ENCODE measurements at places on chromosomes 4 and X.

GRCh38 chrX:3509934-3510333, 163.5 kb upstream of the MXRA5 start:
- no peak for DNase-seq

- no peak for DNase-seq
These were observed 81.1 kb downstream of the DLG3 start for GRCh38 chrX:70525733-70526132.

DNA sequence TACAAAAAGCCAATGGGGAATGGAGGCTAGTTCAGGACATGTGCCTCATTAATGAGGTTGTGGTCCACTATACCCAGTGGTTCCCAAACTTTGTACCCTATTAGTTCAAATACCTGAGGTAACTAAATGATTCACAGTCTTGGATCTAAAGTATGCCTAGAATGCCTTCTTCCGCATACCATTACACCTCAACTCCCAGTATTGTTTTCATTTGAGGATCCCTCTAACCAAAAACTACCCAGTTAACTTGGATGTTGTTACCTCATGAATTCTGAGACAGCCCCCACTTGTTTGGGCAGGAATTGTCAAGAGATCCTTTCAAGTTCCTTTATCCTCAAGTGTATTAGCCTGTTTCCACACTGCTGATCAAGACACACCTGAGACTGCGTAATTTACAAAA, 439.2 kb downstream of the PCDH10 start:
- no peak for DNase-seq

GRCh38 chrX:15786915-15787314, 3.4 kb upstream of the ZRSR2 start:
- DNase-seq = no peak

DNA sequence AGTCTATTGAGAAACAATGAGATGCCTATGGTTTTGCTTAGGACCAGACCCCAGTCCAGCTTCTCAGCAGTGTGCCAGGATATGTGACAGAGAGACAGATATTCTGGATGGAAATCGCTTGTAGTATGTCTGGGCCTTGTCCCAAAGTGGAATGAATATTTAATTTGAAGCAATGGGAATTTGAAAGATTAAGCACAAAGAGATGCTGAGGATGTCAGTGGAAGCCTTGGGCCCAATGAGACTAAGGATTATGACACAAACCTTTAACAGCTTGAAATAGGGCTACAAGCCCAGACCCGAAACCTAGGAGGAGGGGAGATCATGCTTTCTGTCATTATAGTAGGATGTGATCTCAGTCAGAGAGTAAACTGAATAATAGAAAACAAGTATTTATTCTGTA, 459.2 kb downstream of the FAT4 start:
- DNase-seq = no peak

DNA sequence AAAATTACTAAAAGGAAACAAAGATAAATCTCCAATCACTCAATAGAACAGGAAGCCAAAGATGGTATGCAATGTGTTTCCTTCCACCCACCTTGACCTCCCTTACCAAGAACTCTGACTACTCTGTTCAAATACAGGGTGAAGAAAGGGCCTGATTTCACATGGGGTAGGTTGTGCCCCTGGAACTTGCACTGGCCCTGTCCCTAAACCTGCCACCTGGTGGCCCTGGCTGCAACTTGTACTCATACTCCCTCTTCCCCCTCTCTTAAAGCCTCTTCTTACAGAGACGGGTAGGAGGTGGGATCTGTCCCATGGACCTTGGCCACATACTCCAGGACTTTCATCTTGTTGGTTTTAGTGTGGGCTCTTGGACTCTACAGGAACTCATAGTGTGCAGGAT, 17.3 kb upstream of the TMEM185A start:
- DNase-seq = no peak

DNA sequence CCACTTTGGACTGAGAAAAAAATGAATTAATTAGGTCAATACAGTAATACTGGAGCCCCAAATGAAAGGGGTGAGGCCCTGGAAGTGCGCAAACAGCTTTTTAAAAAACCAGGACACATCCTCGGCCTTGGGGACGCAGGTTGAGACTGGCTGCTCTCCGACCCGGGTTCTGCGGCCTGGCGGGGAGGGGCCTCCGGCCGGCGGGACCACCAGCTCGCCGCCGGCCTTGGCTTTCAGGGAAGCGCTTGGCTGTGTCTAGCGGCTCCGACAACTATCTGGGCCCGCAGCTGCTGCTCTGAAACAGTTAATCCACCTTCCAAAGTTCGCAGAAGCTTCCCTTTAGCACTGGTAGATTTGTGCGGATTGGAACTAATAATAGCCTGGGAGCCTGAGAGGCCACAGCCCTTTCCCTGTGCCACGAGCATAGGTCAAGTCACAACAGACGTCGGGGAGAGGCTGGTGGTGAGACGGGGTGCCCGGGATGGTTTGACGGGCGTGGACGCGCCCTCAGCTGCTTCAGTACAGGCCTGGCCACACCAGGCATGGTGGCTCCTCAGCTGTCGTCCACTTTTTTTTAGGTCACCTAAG, 1.1 kb upstream of the SEL1L3 start:
- DNase-seq = no peak

DNA sequence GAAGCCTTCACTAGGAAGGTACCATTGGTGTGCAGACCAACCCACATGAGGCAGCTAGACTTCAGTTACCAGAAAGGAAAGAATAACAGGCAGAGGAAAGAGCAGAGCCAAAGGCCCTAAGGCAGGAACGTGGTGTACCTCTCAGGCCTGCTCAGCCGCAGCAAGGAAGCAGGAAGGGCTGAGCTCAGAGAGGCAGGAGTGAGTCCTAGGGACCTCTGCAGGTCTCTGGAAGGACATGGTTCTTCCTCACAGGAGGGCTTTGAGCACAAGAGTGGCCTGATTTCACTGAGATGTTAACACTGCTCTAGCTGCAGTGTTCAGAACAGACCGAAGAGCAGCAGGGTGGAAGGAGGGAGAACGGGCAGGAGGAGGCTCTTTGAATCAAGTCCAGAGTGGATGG, 124.6 kb downstream of the DCHS2 start:
- no peak for DNase-seq

- no peak for DNase-seq
These were observed 130.5 kb downstream of the ATXN3L start for GRCh38 chrX:13189380-13189779.

- no peak for DNase-seq
These were observed 275.5 kb downstream of the PPARGC1A start for GRCh38 chr4:23614284-23614892.

GRCh38 chr4:5753766-5754528, 42.9 kb downstream of the EVC start:
- DNase-seq = no peak

DNA sequence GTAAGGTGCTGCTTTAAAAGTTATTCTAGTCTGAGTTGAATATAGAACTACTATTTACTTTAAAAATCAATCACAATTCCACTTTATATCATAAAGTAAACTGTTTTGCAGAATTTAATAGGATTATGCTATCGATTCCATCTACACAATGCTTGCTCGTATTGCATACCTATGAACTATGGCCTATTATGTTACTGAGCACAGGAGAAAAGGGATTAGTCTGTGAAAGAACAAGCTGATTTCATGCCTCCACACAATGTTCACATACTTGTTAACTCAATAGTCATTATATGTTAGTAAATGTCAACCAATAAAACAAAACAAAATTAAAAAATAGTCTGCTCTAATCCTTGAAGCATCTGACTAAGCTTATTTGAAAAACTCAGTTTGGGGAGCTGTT, 223.6 kb downstream of the PCDH10 start:
- no peak for DNase-seq

DNA sequence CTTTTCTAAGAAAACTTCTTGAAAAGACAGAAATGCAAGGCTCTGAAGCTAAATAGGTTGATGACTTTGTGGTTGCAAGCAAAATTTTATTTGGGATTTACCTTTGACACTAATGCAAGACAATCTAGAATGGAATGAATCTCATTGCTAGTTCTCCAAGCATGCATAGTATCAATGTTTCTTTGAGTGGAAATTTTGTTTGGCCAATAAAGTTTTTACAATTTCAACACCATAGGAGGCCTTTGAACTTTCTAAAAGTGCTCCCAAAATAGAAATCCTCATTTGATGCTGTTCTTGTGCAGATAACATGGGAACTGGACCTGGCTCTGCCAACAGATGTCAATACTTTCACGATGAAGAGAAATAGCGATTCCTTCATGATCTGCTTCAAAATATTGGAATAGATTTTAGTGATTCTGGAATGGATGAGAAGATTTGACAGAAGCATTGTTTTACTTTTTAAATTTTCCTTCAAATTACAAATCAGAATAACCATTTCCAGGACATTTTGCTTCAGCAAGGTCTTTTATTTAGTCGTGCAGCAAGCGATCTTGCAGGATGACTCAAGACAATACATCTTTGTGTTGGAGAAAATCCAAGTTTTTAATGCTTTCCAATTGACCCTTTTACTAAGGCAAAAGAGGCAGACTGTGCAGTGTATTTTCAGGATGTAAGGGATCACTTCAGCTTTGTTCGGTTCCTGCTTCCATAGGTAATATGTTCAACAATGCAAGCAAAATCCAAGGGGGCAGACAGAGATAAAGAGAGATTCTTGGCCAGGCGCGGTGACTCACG, 51.7 kb upstream of the OTUD4 start:
- no peak for DNase-seq

Measured in NCI-H1694 (cell line).